ENCODE measurements at places on chromosomes 1 and 21.
A peak's percentile ranks its signal among the peaks of the same experiment; 100 is the strongest.

- DNase-seq = peak; percentile 82
These were observed 10.4 kb upstream of the CELA3B start for GRCh38 chr1:21966247-21967000.

DNA sequence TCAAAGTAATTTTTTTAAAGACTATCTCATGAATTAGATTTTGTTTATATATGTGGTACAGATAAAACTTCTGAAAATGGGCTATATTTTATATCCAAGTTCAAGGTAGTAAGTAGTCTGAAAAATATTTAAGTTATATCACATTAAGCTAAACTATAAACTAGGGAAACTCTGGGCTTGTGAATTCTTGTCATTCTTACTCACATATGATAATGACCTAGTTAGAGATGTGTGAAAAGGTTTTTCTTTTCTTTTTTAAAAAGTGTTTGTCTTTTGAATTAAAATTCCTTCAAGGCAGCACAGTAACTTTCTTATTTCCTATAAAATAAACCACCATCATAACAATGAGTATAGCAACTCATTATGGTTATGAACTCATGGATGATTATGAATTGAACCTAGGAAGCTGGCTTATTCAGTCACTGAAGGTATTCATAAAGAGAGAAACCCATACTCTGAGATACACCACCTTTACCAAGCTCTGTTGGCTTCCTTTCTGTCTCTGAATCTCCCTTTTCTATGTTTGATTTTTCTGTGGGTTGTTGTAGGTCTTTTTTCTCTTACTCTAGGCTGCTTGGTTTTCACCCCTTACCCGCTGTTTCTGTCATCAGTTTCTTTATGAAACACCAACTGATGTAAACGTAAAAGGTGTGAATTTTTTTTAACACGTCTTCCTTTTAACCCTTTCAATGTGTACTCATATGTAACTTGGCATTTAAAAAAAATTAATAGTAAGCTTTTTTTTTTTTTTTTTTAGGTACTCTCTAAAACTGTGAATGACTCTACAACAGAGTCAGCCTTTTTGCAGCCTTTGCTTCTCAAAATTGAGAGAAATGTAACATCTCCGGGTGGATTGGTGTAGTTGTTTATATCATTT lies 25.2 kb downstream of the IL12RB2 start:
- no peak for DNase-seq

DNA sequence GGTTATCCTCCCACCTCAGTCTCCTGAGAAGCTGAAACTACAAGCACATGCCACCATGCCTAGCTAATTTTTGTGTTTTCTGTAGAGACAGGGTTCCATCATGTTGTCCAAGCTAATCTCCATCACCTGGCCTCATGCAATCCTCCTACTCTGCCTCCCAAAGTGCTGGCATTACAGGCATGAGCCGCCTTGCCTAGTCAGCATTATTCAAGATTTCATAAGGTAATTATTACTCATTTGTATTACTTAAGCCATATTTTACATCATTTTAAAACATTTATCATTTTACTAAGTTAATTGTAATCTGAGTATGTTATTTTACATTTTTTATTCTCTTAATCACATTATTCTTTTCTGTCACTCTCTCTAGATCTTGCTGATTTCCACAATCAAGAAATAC lies 1575.6 kb downstream of the NCAM2 start:
- no peak for DNase-seq

DNA sequence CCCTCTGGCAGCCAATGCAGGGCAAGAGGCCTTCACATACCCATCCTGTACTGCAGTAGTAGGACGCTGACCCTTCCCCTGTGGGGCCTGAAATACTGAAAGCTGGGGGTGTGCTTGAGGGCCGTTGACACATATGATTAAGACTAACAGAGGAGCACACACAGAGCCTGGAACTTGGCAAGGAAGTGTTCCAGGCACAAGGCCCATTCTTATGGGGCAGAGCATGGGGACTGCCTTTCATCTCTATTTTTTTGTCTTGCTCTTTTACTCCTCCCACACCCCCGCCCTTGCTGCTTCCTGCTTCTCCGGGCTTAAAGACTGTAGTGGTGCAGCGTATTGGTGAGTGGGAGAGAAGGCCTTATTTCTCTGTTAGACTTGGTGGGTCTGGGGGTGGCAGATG lies 137.4 kb downstream of the BACH1 start:
- DNase-seq = no peak

GRCh38 chr1:35120458-35121133 lies 41.4 kb downstream of the ZMYM1 start:
- no peak for DNase-seq

- DNase-seq = no peak
These were observed 15.0 kb upstream of the RGS4 start for GRCh38 chr1:163054181-163054591.

DNA sequence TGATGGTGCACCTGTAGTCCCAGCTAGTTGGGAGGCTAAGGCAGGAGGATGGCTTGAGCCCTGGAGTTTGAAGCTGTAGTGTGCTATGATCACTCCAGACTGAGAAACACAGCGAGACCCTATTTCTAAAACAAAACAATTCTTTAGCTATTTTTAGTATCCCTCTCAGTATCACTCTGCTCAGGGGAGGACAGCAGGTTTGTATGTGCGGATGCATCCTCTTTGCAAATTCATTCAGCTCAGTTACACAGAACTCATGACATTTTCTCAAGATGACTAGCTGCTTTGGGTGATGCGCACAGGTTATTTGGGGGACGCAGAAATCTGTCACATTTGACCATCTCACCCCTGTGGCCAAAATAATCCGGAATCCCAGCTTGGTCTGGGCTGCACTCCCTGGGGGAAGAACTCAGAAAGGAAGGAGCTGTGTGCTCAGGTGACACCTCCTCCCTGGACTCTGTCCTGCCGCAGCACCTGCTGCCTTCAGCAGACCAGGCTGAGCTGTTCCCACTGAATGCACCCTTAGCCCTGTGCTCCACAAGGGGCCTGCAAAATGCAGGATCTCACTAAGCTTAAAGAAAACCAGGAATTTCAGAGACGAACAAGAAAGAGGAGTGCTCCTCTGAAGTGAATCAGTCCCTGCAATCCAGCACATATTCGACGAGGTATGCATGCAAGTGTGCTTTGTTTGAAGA lies 89.5 kb upstream of the PGBD5 start:
- DNase-seq = no peak

- peak; percentile 60 for DNase-seq
These were observed 31.1 kb upstream of the ZBTB40 start for GRCh38 chr1:22420455-22421053.

DNA sequence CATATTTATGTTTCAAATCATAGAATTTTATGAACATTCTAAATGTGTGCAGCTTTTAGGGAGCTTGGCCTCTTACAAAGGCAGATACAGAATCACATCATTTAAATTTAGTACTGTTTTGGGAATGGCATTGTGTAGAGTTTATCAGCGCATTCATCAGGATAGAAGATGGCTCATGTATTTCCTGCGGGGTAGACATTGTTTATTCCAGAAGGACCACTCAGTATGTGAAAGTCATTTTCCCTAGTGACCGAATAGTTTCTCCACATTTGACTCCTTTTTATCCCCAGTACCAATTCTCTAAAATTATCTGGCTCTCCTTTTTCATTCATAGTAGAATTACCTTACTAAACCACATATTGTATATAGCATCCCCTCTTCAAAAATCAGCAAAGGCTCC lies 981.9 kb upstream of the ADGRL4 start:
- DNase-seq = no peak

GRCh38 chr1:95364546-95364945 lies 130.5 kb downstream of the RWDD3 start:
- no peak for DNase-seq

DNA sequence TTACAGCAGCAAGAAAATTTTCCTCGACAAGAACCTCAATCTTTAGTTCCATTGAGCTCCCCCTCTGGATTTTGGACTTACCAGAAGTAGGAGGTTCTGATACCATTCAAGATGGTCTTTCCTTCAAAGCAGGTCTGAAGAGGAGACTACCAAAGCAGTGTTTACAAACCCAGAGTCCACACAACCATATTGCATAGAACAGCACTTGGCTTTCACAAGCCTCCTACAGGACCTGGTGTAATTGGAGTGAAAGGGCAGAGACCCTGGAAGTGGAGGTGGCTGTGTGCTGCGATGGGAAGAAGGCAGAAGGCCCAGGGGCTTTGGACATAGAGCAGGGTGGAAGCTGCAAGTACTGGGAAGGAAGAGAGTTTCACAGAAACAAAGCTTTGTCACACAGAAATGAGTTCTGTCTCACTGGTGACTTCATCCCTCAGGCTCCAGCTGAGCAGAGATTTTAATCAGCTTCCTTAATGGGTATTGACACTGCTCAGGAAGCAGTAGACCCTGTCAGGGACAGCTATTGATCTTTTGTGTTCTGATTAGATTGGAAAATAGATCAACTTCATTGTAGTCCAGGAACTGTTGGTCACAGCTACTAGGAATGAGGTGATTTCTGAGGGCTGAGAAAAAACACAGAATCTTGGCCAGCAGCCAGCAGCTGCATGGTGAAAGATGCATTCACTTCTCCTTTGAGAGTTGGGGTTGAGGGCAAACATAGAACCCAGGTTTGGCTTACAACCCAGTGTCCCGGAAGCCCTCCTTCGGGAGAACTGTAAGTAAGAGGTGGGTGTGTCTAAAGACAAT lies 124.0 kb downstream of the SYT2 start:
- DNase-seq = peak; percentile 40

DNA sequence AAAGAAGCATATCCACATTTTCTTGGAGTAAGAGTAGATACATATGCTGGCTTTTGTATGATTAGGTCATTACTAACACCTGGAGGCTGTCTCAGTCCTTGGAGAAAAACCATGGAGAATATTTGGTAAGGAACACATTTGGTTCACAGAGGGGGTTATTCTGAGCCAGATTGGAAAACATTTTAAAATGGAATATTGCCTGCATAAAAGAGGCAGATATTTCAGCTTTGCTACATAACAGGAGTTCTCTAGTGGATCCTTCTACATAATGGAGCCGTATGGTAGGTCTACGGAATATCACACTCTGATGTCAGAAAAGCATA lies 415.1 kb downstream of the ADGRL2 start:
- no peak for DNase-seq

GRCh38 chr21:33836408-33836807 lies 79.2 kb downstream of the ATP5PO start:
- DNase-seq = no peak

GRCh38 chr1:51600965-51601364 lies 15.9 kb upstream of the OSBPL9 start:
- DNase-seq = no peak

DNA sequence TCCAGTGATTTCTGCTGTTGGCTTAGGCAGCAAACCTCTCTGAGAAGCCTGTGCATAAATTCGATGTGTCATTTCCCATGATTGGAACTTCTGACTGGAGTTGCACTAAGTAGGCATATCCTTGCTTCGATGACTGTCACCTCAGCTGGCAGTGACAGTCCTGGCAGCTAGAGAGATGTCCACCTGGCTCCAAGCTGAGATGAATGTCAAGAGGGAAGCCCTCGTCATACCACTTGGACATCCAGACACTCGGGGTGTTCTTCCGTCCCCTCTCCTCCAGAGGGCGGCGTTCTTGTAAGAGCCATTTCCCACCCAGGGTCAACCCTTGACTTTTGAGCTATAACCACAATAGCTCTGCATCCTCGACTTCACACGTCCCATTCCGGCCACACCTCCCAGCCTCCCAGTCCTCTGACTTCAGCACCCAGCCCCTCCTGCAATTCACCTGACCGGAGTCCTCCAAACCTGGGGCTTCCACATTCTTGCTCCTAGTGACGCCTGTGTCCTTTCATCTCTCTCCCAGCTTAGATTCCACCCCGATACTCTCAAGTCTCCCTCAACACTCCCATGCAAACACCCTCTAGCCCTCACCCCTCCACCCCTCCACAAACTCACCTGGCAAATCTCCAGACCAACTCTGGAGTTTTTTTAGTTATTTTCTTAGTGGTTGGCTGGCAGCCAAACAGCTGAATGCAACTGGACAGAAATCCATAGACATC lies 17.3 kb downstream of the CA6 start:
- DNase-seq = peak; percentile 43

GRCh38 chr1:187977298-187977697 lies 1148.5 kb downstream of the PLA2G4A start:
- no peak for DNase-seq

DNA sequence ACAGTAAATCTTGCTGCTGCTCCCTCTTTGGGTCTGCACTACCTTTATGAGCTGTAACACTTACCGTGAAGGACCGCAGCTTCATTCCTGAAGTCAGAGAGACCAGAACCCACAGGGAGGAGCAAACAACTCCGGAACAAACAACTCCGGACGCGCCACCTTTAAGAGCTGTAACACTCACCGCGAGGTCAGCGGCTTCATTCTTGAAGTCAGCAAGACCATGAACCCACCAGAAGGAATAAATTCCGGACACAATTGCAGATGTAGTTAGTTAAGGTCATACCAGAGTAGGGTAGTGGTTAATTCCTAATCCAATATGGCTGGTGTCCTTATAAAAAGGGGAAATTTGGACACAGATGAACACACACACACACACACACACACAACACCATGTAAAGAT lies 37.7 kb downstream of the VTCN1 start:
- no peak for DNase-seq

- DNase-seq = no peak
These were observed 12.9 kb downstream of the RGS18 start for GRCh38 chr1:192171123-192171522.
